ENCODE measurements at places on chromosomes 12 and 14. TPM values are rescaled to one million over a fixed set of nuclear protein-coding genes. Genes with fewer than 3 reads are reported as not detected.
A peak's percentile ranks its signal among the peaks of the same experiment; 100 is the strongest.

ULK1 gene
- 53.3 TPM for total RNA-seq

GRCh38 chr14:68665792-68666204 lies 127.1 kb downstream of the ZFP36L1 start:
- no peak overlapping the region for H3K27ac ChIP-seq
- no peak for DNase-seq
- no peak overlapping the region for H3K4me3 ChIP-seq
- H3K27me3 ChIP-seq = no peaks in the 10 kb centered on the region
- peaks cover 11% of the 10 kb centered on the region for H3K4me1 ChIP-seq

- H3K27ac ChIP-seq = peak overlapping the region; percentile 44
- H3K4me1 ChIP-seq = peaks cover 33% of the 10 kb centered on the region
- no peak overlapping the region for H3K4me3 ChIP-seq
- no peaks in the 10 kb centered on the region for H3K27me3 ChIP-seq
- no peaks in the 10 kb centered on the region for H3K36me3 ChIP-seq
- DNase-seq = no peak
These were observed 53.9 kb downstream of the HNRNPC start for GRCh38 chr14:21215130-21215878.

DNA sequence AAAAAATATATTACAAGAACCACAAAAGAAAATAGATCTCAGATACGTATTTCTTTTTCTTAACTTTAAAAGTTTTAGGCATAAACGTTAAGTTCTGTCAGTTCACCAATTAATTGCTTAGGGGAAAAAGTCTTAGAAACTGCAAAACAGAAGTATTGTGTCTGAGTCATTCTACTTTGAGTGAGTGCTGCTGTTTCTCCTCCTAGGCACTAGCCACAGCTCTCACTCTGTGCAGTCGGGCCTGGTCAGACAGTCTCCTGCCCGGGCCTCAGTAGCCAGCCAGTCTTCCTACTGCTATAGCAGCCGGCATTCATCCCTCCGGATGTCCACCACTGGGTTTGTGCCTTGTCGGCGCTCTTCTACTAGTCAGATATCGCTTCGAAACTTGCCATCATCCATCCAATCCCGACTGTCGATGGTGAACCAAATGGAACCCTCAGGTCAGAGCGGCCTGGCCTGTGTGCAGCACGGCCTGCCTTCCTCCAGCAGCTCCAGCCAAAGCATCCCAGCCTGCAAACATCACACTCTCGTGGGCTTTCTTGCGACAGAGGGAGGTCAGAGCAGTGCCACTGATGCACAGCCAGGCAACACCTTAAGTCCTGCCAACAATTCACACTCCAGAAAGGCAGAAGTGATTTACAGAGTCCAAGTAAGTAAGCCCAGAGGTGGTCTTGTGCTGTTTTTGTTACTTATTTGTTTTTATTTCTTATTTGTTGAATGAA lies 201.3 kb downstream of the PCNX1 start:
- peaks cover 10% of the 10 kb centered on the region for H3K36me3 ChIP-seq
- H3K27me3 ChIP-seq = no peaks in the 10 kb centered on the region
- DNase-seq = no peak
- H3K4me3 ChIP-seq = no peak overlapping the region
- H3K27ac ChIP-seq = no peak overlapping the region

- DNase-seq = no peak
- no peaks in the 10 kb centered on the region for H3K36me3 ChIP-seq
- no peak overlapping the region for H3K4me3 ChIP-seq
- no peak overlapping the region for H3K27ac ChIP-seq
These were observed 55.8 kb upstream of the METAP2 start for GRCh38 chr12:95418142-95418541.

- peaks cover 6% of the 10 kb centered on the region for H3K27me3 ChIP-seq
- H3K36me3 ChIP-seq = no peaks in the 10 kb centered on the region
- no peaks in the 10 kb centered on the region for H3K4me1 ChIP-seq
- H3K27ac ChIP-seq = no peak overlapping the region
- no peak overlapping the region for H3K4me3 ChIP-seq
- no peak for DNase-seq
These were observed 3.6 kb downstream of the LRRC74A start for GRCh38 chr14:76829650-76830421.

DNA sequence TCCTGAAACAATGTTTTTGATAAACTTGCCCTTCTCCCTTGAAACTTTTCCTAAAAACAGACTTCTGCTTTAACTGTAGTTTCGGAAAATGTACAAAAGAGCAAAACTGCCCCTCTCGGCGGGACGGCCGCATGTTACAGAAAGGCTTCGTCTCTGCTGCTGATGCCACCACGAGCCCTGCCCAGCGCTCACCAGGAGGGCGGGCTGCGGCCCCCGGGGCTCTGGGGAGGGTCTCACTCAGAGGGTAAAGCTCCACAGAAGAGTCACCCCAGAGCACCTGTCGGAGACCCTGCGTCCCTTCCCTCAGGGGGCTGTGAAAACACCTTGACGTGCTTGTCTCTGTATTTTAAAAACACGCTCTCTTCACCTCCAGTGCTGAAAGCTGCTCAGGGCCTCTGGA lies 12.5 kb upstream of the GOLGA3 start:
- no peak overlapping the region for H3K4me3 ChIP-seq
- H3K27me3 ChIP-seq = no peaks in the 10 kb centered on the region
- peaks cover 10% of the 10 kb centered on the region for H3K4me1 ChIP-seq
- H3K27ac ChIP-seq = no peak overlapping the region
- H3K36me3 ChIP-seq = peaks cover 62% of the 10 kb centered on the region
